ENCODE measurements at places on chromosomes 13 and 19.

DNA sequence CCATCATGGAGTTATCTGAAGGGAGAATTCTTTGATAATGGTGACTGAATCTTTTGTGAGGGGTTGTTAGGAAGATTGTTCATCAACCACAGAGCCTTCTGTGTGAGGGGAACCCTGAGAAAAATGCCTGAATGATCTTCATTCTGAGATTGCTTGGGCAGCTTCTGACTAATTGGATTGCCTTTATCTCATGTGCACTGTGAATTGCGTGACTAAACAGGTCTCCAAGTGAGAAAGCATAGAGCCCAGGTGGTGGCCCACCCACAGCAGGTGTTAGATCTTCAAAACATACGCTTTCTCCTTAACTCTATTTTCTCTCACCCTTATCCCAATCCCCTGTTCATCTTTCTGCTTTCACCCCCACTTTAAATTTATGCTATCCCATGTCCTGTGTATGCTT is 58.3 kb downstream of the DOCK9 start:
- no peak for DNase-seq

DNA sequence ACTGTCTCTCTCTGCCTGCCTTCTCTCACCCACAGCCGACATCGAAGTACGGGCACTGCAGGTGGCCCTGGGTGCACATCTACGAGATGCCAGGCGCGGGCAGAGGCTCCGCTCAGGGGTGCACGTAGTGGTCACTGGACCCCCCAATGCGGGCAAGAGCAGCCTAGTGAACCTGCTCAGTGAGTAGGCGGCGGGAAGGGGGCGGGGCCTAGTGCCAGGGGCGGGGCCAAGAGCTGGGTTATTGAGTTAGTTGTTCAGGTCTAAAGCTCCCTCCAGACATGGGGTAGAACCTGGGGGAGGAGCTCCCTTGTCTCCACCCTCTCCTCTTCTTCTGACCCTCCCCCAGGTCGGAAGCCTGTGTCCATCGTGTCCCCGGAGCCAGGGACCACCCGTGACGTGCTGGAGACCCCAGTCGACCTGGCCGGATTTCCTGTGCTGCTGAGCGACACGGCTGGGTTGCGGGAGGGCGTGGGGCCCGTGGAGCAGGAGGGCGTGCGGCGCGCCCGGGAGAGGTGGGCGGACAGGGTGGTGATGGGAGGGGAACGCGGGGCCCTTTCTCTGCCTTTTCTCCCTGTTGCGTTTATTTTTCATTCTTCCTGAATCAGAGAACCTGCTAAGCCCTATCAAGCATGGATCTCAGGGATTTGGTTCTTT is 1.9 kb downstream of the GTPBP3 start:
- peak; percentile 58 for DNase-seq

DNA sequence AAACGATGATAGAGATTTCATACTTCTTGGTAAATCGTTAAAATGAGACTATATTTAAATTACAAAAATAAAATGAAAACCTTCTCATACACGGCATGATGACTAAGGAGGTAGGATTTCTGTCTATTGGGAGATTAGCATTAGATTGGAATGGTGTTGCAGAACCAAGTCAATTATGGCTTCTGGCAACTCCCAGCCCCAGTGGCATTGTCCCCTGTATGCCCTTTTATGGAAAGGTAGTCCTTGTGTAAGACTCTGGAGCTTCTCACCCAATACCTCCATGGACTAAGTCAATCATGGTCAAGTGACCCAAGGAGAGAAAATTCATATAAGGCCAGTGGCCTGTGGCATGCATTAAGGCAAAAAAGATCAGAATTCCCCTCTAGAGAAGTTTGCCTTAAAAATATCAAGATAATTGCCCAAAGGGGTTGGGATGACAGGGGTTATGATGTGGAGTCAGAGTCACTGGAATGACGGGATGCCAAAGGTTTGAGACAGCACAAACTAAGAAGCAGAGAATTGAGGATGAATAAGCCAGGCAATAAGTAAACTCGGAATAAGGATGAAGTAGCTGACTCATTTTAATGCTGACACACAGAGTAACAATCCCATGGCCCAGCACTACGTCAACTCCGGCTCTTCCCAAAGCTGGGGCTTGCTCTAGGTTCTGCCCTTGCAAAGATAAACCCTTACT is 57.8 kb upstream of the POSTN start:
- DNase-seq: no peak

- DNase-seq: no peak
Measured at GRCh38 chr19:54041969-54042606, 21.6 kb downstream of the VSTM1 start.

- no peak for DNase-seq
Measured at GRCh38 chr13:44347949-44348348, 25.7 kb upstream of the SERP2 start.

- DNase-seq: peak; percentile 86
Measured at GRCh38 chr19:22619371-22619770, 14.8 kb upstream of the ZNF492 start.

DNA sequence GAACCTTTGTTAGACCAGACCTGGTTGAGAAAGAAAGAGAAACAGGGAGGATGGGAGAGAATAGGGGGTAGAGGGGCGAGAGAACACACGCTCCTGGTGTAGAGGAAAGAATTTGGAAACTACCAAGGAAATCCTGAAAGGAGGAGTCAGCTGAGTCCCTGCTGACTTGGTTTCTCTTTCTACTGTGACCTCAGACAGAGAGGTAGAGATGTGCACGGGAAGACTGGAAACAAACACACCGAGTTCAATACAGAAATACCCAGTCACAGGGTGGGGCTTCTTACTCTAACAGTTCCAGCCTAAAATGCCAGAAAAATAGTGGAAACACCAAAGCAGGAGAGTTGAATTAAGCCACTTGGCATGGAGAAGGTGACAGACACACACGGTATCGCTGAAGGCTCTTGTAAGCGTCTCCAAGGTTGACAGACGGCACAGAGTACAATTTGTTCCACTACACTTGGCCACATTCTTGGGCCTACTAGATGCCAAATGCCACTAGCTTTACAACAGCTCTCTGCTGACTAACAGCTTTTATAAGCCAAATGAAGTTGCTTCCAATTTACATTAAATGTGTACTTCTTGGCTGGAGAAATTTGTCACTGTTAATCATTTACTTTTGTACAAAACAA is 28.1 kb downstream of the LATS2 start:
- no peak for DNase-seq

DNA sequence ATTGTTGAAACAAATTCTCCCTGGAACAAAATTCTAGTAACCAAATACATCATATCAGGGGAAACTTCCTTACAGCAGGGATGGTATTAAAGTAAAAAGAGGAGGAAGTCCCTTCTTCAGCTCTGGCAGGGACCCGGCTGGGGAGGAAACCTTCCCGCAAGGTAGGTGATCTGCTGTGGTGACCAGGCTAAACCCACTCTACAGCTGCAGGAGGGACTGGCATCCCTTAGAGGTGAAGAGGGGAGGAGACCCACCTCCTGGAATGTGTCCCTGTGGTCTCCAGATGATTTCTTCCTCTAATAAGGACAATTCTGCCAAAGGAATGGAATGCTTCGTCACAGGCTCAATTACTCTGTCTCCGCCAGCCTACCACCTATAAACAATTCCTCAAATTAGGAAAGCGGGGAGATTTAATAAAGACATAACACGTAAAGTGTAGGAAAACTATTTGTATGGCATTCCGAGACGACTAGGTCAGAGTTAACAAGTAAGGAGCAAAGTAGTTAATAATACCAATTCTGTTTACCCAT is 637 bp upstream of the PDS5B start:
- peak; percentile 14 for DNase-seq

GRCh38 chr13:74633734-74634133 is 499.5 kb upstream of the KLF12 start:
- DNase-seq: no peak

DNA sequence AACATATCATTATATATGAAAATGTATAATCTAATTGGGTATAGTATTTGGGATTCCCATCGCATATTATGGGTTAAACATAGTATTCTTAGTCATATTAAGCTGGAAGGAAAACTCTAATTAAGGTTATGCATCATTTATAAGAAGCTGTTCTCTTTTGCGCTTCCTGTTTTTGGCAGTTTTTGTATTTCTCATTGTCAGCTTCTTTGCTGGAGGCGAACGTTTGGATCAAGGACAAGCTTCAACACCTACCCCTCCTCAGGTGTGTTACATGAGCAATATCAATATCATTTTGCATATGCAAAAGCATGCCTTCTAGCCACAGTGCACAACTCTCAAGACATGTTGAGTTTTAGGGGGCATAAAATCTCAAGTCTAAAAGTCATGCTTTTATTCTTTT is 439.8 kb downstream of the TDRD3 start:
- DNase-seq: no peak

DNA sequence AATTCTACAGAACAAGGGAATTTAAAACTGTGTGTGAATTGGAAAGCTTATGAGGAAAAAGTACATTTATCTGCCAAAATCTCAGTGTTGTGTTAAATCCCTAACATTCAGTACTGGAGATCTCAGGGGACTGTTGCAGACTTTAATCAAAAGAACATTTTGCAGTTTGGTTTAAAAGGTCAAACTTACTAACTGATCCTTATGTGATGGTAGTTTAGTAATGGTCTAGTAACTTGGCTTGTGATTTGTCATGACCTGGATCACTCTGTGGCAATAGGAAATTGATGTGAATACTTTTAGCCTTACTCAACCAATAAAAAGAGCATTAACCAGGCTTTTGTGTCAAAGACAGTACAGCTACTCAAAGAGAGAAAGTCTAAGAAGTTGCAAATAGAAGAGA is 862.1 kb upstream of the MIR17HG start:
- DNase-seq: no peak

DNA sequence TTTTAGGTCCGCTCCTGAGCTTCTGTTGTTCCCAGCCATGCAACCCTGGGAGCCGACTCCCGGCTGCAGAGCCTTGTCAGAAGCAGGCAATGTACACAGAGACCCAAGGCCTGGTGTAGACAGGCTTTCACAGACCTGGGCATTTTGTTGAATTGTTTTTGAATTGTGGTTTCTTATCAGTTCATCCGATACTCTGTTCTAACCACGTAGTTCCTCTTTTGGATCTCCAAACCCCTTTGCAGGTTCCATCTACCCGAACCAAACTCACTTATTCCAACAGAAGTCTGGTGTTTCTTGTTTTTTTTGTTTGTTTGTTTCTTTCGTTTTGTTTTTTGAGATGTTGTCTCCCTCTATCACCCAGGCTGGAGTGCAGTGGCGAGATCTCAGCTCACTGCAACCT is 6.3 kb upstream of the NLRP2 start:
- DNase-seq: no peak

- no peak for DNase-seq
Measured at GRCh38 chr19:47107202-47107952, 6.2 kb downstream of the ZC3H4 start.

DNA sequence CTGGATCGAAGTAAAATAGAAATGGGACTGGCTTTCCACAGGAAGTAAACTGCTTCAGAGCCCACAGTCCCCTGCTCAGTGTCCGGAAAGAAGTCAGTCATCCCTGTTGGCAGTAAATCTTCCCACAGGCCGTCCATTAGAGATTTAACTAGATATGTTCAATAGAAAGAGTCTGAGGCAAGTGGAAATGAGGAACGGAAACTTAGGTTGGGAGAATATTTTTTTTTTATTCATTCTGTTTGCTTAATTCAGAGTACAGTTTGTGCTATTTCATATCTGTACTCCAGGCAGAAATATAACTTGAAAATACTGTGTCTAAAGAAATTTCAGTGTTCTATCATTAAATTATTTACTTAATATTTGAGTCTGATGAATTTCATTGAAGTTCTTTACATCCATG is 22.7 kb downstream of the SLC25A15 start:
- no peak for DNase-seq

DNA sequence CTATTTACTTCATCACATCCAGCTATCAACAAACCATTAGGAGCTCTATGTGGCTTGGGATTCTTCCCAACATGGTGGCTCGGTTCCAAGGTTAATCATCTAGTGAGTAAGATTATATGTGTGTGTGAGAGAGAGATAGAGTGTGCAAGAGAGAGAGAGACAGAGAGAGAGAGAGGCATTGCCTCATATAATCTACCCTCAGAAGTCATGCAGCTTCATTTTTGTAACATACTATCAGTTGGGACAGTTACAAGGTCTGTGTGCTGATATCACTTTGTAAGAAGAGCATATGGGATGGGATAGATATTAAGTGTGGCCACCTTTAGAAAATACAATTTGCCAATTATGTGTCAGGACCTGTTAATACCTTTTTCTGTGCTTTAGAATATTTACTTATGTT is 104.1 kb downstream of the NDFIP2 start:
- DNase-seq: no peak

DNA sequence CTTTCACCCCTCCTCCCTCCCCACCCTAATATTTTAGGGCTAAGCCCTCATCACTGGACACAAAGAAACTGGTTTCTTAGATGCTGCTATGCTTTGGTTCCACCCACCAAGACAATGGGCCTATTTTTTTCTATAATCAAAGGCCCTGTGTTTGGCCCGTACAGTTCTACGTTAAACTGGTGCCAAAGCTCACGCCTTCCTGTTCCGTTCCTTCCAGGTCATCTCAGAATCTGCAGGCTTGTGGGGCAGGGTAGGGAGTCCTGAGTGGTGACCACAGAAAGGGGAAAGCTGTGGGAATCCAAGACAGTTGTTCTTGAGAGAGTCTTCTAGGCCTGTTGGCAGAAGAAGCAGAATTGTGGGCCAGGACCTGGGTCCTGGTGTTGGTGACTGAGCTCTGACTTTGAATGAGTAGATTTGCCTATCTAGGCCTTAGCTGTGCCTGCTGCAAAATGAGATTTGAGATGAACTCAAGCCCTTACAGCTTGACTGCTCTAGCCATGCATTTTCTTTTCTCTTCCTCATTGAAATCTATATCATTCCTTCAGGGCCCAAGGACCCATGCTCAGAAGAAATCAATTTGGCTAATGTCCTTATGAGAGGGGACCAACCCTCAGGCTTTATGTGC is 19.1 kb upstream of the CXCL17 start:
- no peak for DNase-seq

DNA sequence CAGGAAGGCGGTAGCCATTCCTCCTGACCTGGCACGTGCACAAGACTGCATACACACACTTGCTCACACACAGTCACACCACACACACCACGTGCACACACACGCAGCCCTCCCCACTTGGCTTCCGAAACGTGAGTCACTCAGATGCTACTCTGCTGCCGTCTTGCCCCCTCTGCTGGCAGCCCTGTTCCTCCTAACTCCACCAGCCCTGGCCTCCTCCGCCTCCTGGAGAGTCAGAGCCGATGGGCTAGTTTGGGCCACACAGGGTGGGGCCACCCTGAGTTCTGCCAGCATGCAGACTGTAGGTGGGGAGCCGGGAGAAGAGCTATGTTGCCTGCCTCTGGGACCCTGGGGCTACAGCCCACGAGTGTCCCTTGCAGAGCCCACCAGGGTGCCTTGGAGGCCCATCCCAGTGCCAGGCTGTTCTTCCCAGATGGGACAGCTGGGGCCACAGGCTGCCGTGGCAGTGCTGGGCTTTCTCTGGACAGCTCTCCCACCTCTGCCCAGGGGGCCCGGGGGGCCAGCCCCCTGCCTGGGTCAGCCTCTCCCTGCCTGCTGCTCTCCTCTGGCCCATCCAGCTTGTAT is 12.1 kb downstream of the PIN1 start:
- DNase-seq: peak; percentile 65

GRCh38 chr13:97372936-97373335 is 61.0 kb upstream of the RAP2A start:
- DNase-seq: no peak

GRCh38 chr13:51026016-51026415 is 85.1 kb downstream of the C13orf42 start:
- no peak for DNase-seq

GRCh38 chr13:101265934-101266333 is 150.4 kb downstream of the NALCN start:
- DNase-seq: no peak
